Stimulated activated CD4-positive, alpha-beta T cell treated with anti-CD3 and anti-CD28 coated beads, Interleukin-2, amount 100 ng/mL, for 24 hours (primary cell): ENCODE measurements at places on chromosomes 6 and 20.

GRCh38 chr20:21874127-21874526 is 168.7 kb downstream of the PAX1 start:
- DNase-seq = no peak

DNA sequence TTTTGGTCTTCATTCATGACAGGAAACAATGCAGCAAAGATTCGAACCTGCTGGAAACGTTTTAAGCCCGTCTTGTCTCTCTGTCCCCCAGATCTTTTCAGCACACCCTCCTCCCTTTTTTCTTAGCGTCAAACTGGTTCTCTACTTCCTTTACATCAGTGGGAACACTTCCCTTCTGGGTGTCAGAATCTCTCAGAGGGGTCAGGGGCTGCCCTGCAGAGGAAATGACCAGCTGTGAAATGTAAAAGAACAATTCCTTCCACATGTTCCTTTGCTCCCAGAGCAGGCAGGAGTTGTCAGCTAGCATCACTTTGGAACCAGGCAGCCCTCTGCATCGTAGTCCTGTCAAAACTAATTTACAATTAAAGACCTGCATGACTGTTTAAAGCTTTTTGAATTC is 619.0 kb downstream of the TFAP2A start:
- DNase-seq = no peak

DNA sequence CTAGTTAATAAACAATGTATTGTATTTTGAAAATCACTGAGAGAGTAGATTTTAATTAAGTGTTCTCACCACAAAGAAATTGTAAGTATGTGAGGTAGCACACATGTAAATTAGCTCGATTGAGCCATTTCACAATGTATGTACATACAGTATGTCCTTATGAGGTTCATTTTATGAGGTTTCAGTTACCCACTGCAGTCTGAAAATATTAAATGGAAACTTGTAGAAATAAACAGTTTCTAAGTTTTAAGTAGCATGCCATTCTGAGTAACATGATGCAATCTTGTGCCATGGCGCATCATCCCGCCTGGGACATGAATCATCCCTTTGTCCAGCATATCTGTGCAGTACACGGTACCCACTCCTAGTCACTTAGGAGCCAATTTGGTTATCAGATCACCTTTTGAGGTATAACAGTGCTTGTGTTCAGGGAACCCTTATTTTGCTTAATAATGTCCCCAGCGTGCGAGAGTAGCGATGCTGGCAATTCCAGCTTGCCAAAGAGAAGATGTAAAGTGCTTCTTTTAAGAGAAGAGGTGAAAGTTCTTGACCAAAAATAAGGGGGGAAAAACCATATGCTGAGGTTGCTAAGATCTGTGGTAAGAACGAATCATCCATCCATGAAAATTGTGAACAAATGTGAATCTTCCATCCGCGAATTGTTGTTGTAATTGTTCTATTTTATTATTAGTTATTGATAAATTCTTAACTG is 64.7 kb downstream of the KCNS1 start:
- peak; percentile 62 for DNase-seq

- no peak for DNase-seq
Measured at GRCh38 chr6:44016131-44016870, 111.0 kb downstream of the MRPL14 start.

DNA sequence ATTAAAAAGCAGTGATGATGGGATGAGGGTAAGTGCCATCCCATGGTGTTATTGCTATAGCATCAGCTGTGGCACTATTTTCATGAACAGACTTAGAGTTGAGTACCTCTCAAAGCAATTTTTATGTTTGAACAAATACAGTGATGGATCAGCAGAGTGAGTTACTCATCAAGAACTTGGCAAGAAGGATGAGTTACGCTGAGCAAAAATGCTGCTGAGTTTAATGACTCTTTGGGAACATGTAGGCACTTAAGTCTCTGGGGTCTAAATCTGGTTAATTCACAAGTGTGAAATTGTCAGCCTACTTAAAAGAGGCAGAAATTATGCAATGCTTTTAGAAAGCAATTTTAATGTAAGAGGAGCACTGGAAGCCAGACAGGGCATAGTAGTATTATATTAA is 78.5 kb upstream of the AHI1 start:
- DNase-seq = no peak

DNA sequence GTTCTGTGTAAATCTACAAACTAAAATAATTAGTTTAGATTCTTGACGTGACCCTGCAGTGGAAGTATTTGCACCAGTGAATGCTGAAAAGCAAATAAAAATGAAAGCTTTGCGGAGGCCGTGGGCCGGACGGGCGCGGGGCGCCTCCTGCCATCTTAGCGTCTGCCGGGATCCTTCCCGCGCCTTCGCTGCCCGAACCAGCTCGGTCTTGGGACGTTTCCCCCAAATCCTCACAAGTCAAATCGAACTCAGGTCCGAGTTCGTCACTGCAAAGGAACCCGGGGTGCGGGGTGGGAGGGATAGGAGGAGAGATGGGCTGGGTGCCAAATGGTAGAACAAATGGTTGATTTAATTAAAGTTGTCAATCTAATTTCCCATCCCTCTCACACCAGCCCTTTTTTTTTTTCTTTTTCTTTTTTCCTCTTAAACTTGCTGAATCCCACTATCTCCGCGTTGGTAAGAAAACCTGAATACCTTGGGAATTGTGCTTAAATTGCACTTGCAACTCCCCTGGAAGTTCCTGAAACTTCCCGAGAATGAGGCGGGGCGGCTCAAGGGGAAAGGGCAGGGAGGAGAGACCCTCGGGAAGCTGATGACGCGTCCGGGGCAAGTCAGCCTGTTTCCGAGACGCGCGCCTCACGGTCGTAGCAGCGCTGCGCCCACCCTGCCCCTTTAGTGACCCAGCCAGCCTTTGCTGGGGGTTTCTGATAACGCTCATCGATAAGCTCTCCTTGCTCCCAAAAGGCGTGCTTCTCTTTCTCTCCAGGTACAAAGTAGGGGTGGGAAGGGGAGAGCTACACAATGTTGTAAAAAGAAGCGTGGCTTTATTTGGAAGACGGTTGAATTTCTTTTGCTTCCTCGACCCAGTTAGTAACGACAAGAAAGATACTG is 1.8 kb downstream of the GJA1 start:
- DNase-seq = peak; percentile 21

DNA sequence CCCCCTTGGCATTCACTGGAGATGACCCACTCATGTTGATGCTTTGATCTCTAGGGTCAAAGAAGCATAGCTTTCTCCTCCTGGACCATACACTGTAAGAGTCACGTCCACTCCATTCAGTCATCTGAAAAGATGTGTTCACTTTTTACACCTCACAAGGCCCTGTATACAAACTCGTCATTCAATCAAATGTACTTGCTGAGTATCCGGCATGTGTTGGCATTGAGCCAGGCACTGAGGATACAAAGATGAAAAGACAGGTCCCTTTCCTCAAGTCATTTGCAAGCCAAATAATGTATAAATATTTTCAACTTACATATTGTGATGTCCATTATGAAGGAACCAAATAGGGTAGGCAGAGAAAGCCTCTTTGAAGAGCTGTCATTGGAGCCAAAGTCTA is 32.6 kb upstream of the CSNK2A1 start:
- DNase-seq = no peak

- DNase-seq = no peak
Measured at GRCh38 chr6:10215326-10216110, 199.4 kb downstream of the TFAP2A start.

- DNase-seq = no peak
Measured at GRCh38 chr20:33311996-33312395, 29.0 kb downstream of the BPIFB1 start.

DNA sequence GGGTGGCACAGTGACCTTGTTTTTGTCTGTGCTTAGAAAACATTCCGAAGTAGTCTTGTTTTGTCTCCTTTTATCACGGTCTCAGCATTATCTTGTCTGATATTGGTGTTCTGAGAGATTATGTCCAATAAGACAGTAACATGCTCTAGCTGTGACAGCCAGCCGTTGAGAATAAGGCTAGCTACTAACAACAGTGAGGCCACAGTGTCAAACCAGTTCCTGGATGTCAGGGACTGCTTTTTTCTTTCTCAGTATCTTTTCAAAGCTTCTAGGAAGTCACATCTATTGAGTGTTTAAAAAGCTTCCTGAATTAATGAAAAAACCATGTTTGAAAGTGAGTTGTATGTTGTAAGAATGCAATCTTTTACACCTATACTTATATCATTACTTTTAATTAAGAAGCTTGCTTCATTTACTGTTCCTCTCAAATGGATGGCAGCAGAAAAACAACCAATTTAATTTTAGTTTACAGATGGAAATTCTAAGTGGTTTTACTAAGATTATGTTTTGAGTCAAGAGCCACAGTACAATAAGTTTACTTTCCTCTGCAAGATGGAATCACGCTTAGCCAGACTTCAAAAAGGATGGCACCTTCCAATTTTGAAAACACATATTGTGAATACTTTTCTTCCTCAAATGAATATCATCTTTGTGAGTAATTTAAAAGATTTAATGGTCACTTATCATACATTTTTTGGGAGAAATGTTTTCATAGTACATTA is 53.1 kb downstream of the MAP3K7 start:
- DNase-seq = no peak

DNA sequence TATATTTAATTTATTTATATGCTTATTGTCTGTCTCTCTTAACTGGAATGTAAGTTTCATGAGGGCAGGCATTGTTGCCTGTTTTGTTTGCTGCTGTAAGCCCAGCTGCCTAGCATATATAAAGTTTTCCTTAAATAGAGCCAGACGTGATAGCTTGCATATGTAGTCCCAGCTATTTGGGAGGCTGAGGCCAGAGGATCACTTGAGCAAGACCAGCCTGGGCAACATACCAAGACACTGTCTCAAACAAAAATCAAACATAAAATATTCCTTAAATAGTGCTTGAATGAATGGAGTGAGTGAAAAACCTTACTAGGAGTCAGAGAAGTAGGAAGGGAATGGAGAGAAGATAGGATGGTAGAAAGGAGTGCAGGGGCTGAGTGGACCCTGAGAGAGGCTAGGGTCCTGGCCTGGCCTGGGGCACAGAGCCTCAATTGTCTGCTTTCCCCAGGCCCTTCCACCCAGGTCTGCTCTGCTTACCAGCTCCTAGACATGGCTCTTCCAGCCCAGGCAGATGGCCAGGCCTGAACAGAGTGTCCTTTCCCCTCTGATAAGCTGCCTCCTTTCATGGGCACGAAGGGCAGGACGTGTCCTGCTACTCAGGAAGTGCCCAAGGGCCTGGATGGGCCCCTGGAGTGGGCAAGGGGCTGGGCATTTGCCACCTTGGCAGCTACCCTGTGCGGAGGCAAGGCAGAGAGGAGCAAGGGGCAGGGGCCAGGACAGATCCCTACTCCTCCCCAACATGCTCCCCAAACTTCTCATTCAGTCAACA is 17.7 kb upstream of the BAK1 start:
- DNase-seq = no peak

DNA sequence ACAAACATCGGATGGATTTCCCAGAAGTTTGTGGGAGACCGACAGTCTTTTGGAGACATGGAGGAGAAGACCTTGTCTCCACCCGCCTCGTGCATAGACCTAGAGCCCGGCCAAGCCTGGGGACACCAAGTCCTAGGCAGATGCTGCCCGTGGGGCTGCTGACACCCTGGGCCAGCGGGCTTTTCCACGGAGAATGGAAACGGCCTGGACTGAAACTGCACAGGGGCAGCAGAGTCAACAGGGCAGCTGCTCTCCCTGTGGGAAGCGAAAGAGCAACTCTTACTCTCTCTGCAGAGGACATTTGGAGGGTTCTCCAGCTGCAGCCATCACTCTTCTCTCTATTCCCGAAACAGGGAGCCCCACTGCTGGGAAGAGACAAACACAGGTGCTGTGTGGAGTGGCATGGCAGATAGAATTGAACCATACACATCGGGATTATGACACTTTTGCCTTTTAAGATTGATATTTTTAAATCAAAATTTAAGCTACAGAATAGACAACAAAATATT is 401.2 kb downstream of the THBS2 start:
- no peak for DNase-seq

DNA sequence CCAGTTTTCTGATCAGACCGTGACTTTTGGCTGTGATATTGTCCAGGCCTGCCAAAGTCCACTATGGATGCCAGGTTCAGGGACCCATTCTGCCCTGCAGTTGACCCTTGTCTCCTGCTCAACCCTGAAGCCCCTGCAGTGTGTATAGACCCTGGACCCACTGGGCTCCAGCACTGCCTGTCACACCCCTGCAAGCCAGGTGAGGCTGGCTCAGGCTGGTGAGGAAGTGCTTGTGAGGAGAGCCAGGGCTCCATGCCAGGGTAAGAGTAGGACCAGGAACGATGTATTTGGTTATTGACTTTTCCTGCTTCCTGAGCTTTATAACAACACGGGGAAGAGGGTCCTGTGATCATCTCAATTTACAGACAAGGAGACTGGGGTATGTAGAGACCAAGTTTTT is 19.1 kb upstream of the CD93 start:
- DNase-seq = no peak

DNA sequence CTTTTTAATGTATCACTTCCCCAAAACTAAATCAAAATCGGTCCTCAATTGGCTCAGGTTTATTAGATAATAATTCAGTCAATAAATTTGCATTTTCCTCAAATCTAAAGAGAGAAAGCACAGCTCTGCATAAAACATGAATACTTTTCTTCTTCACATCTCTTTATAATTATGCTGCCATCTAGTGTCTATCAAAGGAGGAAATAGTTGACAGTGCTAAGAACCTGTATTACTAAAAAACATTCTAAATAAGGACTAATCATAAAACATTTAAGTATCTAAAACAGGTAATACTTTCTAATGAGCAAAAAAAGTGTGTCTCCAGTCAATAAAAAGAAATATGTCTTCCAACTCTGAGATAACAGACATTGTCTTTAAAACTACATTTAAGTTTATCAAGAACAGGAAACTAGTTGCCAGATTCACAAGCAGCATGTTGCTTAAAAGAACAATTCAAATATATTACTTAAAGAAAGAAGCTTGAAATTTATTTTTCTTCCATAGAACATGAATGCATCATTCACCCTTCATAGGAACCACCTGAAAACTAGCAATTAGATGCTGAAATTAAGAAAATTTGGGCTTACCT is 56.5 kb upstream of the DST start:
- no peak for DNase-seq

DNA sequence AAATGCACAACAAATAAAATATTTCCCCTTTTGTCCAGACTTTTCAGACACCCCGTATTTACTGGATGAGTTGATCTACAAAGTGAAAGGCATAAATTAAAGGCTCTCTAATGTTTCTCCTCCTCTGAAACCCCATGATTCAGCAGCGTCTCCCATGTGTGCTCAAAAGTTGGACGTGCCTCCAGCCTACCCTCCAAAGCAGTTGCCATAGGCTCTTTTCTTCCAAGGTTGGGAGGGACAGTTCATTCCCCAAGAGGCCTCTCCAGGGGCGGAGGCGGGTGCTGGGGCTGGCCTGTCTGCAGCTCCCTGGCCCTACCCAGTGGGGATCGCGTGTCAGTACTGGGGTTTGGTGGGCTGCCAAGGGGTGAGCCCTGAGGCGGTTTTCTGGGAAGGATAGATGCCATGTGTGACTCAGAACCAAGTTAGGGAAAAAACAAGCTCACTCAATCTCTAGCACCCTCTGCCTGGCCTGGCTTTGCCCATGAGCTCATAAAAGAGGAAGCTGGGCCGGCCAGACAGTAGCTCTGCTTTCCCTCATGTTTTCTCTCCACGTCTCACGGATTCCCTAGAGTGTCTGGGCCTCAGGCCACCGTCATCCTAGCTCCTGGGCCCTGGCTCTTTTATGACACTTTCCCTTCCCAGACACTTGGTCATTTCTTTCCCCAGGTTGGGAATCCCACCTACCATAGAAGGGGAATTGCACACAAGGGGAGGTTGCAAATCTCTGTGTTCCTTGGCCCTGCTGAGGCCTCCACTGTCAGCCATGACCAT is 8.0 kb upstream of the IER3 start:
- DNase-seq = no peak
